ENCODE measurements at places on chromosomes 5 and 9.

- DNase-seq, result no peak
Observed at GRCh38 chr9:33517373-33517772, 6.7 kb upstream of the ANKRD18B start.

DNA sequence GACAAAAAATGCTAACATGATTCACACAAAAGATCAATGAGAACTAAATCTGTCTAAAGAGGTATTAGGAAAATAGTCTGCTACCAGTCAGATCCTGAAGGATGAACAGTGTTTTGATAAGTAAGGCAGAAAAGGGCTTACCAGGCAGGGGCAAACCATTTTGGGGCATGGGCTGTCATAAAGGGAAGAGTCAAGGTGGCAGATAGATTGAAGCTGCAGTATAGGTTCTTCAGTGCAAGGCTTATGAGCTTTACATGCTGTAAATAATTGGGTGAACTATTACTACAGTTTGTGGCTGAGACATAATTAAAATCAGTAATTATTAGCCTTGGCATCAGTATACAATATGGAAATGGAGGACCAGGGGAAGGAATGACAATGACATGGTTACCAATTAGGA lies 21.8 kb downstream of the CSNK1A1 start:
- no peak for DNase-seq

- DNase-seq, result no peak
Observed at GRCh38 chr5:8329773-8330172, 460.8 kb downstream of the MTRR start.

DNA sequence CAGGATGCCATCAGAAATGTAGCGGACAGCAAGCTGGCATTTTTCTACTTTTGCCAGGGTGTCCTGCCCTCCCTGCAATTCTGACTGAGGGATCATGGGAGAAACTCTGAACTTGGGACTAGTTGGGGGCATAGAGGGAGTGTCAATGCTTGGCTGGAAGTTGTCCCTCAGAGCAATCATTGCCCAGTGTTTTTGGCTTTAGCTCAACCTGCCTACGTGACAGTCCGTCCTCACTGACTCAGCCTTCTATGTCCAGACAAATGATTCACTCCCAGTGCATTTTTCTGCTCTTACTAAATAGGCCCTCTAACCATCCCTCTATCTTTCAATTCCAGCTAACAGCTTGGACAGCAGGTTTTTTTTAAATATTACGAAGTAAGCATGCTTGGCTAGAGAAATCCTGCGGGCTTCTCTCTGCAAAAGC lies 627.4 kb downstream of the TLR4 start:
- DNase-seq, result no peak

Measured in upper lobe of left lung (tissue), 6 donors.